ENCODE measurements at places on chromosomes 1 and 21.

GRCh38 chr1:67978890-67979516 is 71.4 kb downstream of the DIRAS3 start:
- no peak for DNase-seq

GRCh38 chr1:226649780-226650179 is 89.3 kb downstream of the ITPKB start:
- DNase-seq = peak; percentile 62

DNA sequence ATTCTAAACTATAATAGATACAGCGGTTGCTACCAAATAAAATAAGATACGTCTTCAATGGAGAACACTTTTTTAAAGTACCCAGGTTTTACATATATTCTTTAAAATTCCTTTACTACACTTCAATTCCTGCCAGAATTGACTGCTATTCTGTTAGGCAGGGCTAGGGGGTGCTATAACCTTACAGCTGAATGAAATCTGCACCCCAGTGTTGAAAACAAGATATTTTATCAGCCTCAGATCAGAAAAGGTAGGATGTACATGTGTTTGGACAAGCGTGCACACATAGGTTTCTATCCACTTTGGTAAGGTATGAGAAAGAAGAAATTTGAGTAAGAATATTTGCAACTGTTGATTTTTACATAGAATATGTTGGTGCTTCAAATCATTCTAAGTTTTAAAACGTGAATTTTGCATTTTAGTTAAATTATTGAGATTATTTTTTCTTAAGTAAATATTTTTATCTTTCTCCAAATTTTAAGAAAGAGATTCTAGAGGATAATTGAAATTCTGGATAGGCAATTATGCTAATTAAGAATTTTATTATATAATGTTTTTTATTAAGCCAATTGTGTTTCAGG is 490.8 kb upstream of the ADGRL4 start:
- peak; percentile 7 for DNase-seq

DNA sequence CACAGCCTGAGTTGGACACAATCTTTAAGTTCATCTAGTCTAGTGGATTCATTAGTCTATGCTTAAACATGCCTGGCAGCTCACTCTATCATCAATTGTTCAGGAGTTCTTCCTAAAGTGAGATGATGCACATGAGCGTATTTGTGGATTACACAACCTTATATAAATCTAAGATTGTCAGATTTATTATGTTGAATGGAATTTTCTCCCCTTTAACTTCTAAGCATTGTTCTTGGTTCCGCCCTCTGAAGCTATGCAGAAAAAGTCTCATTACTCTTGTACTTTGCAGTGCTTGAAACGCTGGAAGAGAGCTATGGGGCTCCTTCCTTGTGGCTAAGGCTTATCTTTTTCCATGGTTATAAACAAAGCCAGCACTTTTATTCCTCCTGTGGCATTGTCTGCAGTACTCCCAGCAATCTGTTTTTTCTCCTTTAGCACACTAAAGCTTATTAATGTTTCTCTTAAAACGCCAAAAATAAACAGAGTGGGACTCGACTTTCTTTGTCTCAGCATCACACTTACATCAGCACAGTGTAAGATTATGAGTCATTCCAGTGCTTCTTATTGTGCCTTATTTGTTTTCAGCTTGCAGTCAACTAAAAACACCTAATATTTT is 316.8 kb upstream of the CAMK1G start:
- no peak for DNase-seq

- no peak for DNase-seq
These were observed 106.7 kb upstream of the ADAR start for GRCh38 chr1:154714638-154715037.

Measured in CMK (cell line).